Urothelium cell line (cell line): ENCODE measurements at places on chromosomes 16 and 17.

GRCh38 chr17:60671482-60671881 is 6.2 kb upstream of the BCAS3 start:
- DNase-seq = no peak

GRCh38 chr17:38636054-38636453 is 30.3 kb upstream of the SRCIN1 start:
- DNase-seq = no peak

- peak; percentile 50 for DNase-seq
Measured at GRCh38 chr17:11948789-11949188, 48.5 kb downstream of the ZNF18 start.

DNA sequence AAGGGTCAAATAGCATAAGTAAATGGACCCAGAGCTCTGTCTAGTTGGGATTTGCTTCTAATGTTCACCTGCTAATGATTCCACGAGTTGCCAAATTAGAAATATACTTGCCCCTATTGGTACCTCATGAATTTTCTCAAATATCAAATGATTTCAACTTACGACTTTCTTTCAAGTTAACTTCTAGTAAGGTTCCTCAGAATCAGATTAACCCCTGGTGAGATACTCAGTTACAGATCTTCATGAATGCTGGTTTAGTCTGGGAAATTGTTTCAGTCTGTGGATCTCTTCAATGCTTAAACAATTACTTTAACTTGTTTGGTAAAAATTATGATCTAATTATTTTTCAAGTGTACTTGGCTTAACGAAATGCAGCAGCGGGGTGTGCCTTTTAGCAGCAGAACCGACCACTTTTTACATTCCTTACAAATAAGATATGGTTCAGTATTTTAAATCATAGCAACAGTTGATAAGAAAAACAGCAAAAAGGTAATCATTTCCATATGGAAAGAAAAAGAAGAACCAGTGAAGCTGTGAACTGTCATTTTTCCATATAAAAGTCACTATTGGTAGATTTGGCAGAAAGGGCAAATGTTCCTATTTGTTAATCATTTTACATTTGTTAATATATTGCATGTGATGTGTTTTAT is 34.5 kb downstream of the TUBD1 start:
- DNase-seq = no peak

DNA sequence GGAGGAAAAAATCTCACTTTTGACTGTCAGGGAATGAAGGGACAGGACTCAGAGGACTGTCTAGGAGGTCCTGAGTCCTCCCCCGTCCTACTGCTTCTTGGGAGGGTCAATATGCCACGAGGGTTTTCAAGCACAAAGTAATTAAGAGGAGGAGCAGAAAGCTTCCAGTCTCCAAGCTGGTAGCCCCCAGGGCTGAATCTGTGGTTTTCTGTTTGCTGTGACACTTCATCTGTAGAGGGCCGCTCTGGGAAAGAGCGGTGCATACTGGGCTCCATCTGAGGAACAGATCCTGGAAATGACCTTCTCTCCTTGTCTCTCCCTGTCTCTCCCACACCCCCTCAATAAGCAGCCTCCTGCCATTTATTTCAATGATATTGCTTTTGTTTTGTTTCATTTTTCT is 180.1 kb upstream of the SDK2 start:
- DNase-seq = no peak

DNA sequence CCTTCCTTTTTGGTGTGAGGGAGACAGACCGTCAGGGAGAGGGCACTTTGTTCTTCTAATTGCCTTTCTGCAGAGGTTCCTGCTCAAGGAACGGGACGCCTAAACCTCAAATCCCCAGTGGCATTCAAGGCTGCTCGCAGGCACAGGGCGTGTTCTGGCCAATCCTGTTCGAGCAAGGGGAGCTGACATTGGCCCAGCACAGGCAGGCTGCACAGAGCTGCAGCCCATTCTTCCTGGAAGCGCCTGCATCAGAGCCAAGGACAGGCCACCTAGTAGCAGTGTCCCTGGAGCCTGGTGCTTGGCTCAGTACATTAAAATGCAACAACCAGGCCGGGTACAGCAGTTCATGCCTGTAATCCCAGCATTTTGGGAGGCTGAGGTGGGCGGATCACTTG is 72.2 kb upstream of the CREBBP start:
- DNase-seq = peak; percentile 31

DNA sequence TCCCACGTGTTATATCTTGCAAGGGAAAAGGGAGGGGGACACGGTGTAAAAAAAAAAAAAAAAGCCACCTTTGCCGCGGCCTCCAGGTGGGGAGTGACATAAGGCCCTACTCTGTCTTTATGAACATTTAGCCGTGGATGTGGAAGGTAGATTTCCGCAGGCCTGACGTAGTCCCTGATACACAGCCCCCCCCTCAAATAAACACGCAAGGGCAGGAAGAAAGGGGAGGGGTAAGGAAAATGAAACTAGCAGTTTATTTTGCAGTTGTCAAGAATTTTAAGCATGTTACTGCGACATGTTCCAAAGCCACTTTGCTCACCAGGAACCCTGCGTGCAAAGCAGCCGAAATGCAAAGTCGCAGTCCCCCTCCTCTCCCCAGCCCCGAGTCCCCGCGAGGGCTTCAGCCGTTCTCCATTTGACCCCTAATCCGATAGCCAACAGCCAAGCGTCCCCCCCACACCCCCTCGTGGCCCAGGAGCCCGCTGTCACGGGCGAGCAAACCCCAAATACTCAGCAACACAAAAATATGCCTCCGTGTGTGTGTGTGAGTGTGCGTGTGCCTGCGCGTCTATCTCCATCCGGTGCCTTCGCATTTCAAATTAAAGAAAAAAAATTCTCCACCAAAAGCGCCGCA is 1.2 kb downstream of the CBX4 start:
- DNase-seq = no peak
